ENCODE measurements at places on chromosomes 13 and 19.

DNA sequence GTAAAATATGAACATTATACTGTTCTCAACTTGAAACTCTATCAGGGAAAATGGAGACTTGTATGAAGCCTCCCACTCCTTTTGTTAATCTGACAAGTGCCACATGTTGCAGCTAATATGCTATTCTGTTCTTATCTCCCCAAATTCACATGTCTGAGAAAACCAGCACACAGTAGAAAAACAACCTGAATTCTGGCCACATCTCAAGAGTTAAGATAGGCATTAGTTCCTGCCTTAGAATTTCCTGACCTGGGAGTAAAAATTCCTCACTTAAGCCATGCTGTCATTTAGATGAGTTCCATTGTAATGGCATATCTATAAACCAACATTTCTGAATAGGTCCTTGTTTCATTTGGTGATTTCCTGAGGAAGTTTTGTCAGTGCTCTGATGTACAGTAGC is 1098.5 kb downstream of the EFNB2 start:
- no peaks in the 10 kb centered on the region for H3K36me3 ChIP-seq
- H3K27me3 ChIP-seq, result no peaks in the 10 kb centered on the region
- no peaks in the 10 kb centered on the region for H3K4me1 ChIP-seq
- H3K27ac ChIP-seq, result no peak overlapping the region
- peak; percentile 77 for DNase-seq
- H3K4me3 ChIP-seq, result no peak overlapping the region

DNA sequence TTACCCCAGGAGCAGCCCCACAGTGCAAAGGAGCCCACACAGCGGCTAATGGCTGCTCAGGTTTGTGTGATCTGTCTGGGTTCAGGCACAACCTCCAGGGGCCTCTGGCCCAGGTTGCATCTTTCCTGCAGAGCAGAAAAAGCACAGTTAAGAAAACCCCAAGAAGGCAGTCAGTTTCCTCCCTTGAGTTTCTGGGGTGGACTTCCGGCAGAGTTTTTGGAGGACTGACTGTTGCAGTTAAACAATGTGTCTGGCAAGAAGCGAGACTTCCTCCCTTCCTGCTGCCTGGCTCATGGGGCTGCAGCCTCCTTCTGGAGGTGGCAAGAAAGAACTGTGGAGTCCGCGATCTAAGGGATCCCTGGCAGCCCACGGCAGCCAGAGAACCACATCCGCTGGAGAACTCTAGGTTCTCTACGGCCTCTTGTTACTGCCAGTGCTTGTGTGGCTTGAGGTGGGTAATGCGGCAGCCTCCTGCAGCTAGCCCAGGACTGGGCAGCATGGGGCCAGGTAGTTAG is 114.4 kb downstream of the ZDHHC20 start:
- no peaks in the 10 kb centered on the region for H3K27me3 ChIP-seq
- H3K4me1 ChIP-seq, result no peaks in the 10 kb centered on the region
- DNase-seq, result no peak
- no peak overlapping the region for H3K4me3 ChIP-seq
- H3K36me3 ChIP-seq, result no peaks in the 10 kb centered on the region
- no peak overlapping the region for H3K27ac ChIP-seq

DNA sequence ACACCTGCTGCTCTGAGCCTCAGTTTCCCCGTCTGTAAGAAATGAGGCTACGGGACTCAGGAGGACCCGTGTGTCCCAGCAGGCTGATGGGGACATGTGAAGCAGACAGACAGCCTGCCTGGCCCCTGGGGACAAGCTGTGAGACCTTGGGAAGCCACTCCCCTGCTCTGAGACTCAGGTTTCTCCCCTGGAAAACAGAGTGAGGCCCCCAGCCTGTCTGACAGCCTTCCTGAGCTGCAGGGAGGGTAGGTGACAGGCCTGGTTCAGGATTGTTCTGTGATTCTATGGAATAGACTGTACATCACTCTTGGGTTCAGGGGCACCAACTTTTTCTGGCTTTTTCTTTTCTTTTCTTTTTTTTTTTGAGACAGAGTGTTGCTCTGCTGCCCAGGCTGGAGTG is 2.9 kb upstream of the NTF4 start:
- H3K36me3 ChIP-seq, result no peaks in the 10 kb centered on the region
- no peak for DNase-seq
- peaks cover 45% of the 10 kb centered on the region for H3K4me1 ChIP-seq
- no peak overlapping the region for H3K4me3 ChIP-seq
- no peaks in the 10 kb centered on the region for H3K27me3 ChIP-seq

DNA sequence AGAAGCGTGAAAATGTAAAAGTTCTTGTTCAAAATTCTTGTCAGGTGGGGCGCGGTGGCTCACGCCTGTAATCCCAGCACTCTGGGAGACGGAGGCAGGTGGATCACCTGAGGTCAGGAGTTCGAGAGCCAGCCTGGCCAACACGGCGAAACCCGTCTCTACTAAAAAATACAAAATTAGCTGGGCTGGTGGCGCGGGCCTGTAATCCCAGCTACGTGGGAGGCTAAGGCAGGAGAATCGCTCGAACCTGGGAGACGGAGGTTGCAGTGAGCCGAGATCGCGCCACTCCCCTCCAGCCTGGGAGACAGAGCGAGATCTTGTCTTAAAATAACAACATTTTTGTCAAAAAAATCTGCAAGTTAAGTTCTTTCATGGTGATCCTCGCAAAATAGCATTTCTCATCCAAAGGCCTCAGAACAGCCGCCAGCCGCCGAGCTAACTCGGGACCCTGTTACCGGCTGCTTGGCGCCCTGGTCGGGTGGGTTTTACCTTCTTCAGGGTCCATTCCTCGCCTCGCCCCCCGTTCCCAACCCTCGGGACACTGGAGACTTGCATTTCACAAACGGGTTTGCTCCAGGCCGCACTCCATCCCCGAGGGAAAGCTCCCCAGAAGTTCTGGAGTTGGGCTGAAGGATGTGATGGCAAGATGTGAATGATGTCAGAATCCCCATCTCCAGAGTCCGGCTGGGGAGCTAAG is 1.6 kb downstream of the LATS2 start:
- no peaks in the 10 kb centered on the region for H3K27me3 ChIP-seq
- H3K4me3 ChIP-seq, result peak overlapping the region; percentile 91
- peaks cover 3% of the 10 kb centered on the region for H3K36me3 ChIP-seq

DNA sequence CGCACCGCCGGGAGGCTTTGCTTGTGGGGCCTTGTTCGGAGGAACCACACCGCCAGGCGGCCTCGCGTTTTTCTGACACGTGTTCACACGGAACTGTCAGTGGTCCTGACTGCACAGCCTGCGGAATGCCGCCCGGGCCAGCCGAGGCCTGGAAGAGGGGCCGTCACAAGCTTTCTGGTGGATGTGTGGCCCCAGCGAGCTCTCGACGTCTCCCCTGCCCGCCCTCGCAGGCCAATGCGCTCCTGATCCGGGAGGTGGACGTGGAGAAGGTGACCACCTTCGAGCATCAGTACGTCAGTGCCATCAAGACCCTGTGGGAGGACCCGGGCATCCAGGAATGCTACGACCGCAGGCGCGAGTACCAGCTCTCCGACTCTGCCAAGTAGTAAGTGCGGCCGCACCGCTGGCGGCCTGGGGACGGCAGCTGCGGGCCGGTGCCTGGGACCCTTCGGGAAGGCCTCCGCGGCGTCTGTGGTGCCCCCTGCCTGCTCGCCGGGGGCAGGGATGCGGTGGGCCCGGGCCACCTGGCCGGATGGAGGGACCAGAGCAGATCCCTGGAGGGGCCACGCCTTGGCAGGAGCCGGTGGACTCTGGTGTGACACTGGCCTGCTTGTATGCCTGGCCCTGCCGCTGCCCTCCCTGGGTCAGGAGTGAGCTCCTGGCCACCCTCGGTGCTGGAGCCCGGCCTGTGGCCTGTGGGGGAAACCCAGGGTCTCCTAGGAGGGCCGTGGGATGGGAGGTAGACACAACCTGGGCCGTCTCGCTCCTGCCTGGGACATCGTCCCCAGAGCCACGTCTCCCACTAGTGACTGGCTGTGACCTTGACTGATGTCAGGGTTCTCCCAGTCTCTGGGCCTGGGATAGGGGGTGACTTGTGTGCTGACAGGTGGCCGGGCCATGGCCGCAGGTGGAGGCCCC is 19.2 kb downstream of the GNA11 start:
- no peaks in the 10 kb centered on the region for H3K36me3 ChIP-seq
- peak overlapping the region; percentile 54 for H3K27ac ChIP-seq
- no peaks in the 10 kb centered on the region for H3K27me3 ChIP-seq
- no peak for DNase-seq
- no peak overlapping the region for H3K4me3 ChIP-seq
- no peaks in the 10 kb centered on the region for H3K4me1 ChIP-seq

GRCh38 chr19:4019578-4019977 is 12.0 kb downstream of the PIAS4 start:
- H3K4me1 ChIP-seq, result no peaks in the 10 kb centered on the region
- H3K36me3 ChIP-seq, result peaks cover 2% of the 10 kb centered on the region
- no peak overlapping the region for H3K4me3 ChIP-seq
- no peak overlapping the region for H3K27ac ChIP-seq

GRCh38 chr19:3034656-3035541 is 5.8 kb upstream of the TLE2 start:
- H3K4me1 ChIP-seq, result peaks cover 15% of the 10 kb centered on the region
- DNase-seq, result peak; percentile 76
- H3K36me3 ChIP-seq, result no peaks in the 10 kb centered on the region
- H3K27ac ChIP-seq, result peak overlapping the region; percentile 27
- H3K4me3 ChIP-seq, result peak overlapping the region; percentile 25

DNA sequence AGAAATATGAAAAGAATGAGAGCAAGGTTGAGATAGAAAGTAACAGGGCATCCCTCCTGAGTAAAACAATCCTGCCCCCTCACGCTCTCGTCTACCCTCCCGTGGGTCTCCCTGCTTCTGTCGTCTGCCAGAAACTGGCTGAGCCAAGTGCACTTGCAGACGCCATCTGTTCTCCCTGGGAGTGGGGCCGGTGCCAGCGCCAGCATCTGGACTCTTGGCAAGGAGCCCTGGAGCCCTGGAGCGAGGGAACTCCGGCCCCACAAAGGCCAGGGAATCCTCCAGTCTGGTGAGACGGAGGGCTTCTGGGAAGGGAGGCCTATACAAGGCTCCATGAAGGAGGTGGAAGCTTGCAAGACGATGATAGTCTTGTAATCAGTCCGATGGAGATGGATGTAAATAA is 2.3 kb upstream of the TMEM91 start:
- H3K4me3 ChIP-seq, result no peak overlapping the region
- H3K27ac ChIP-seq, result no peak overlapping the region
- no peaks in the 10 kb centered on the region for H3K27me3 ChIP-seq
- H3K36me3 ChIP-seq, result no peaks in the 10 kb centered on the region
- no peak for DNase-seq

DNA sequence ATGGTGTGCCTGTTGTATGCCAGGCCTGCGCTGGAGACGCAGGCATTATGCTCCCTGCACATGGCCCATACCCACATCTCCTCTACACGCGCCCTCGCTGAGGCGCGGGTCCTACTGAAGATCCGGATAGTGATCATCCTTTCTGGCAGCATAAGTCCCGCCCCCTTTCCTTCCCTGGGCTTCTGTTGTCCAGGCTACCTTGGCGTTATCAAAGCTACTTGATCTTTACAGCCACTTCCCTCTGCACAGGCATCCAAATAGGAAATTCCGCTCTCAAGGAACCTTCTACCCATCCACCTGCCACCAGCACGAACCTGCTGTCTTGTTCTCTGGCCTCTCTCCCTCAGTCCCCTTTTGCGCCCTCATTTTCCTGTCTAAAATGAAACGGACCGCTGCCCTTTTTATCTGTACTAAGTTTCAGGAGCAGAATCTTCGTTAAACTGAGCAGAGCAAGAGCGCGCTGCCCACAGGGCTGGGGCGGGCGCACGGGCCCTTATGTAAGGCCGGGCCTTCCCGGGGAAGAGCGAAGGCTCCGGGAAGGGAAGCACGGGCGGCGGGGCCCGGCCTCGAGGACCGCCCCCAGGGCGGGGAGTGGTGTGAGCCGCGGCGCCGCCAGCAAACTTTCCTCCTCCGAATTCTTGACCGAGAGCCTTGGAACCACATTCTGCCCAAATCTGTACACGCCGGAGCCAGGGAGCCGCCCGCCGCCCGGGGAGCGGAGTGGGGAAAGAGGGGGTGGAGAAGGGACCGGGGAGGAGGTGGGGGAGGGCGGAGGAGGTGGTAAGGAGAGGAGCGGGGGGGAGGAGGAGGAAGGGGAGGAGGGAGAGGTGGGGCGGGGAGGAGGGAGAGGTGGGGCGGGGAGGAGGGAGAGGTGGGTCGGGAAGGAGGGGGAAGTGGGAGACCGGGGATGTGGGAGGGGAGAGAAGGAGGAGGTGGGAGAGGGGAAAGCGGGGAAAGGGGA is 920 bp upstream of the UBE2L5 start:
- DNase-seq, result peak; percentile 95
- H3K4me1 ChIP-seq, result peaks cover 8% of the 10 kb centered on the region
- H3K36me3 ChIP-seq, result no peaks in the 10 kb centered on the region
- peak overlapping the region; percentile 71 for H3K27ac ChIP-seq

GRCh38 chr13:96958286-96958891 is 35.9 kb downstream of the OXGR1 start:
- DNase-seq, result peak; percentile 46
- H3K36me3 ChIP-seq, result no peaks in the 10 kb centered on the region
- H3K4me3 ChIP-seq, result no peak overlapping the region
- no peak overlapping the region for H3K27ac ChIP-seq

GRCh38 chr19:1163283-1163933 is 10.7 kb downstream of the SBNO2 start:
- no peak overlapping the region for H3K4me3 ChIP-seq
- H3K27ac ChIP-seq, result no peak overlapping the region
- no peak for DNase-seq
- H3K36me3 ChIP-seq, result no peaks in the 10 kb centered on the region
- H3K27me3 ChIP-seq, result no peaks in the 10 kb centered on the region

DNA sequence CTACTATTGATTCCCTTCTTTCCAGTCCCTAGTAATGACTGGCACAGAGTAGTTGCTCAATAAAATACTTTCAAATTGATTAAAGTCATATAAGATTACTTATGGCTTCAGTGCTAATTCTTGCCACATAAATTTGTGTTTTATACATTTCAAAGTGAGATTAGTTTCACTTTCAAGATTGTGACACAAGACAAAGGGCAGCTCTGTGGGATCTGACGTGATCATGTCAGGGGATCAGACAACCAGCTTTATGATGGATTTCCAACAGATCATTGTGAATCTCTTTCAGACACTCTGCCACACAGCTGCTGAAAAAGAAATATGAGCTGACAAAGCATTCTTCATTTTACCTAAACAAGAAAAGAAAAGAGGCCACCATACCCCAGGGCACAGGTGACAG is 73.4 kb upstream of the POMP start:
- no peak overlapping the region for H3K4me3 ChIP-seq
- no peak overlapping the region for H3K27ac ChIP-seq
- H3K4me1 ChIP-seq, result no peaks in the 10 kb centered on the region
- H3K27me3 ChIP-seq, result no peaks in the 10 kb centered on the region

DNA sequence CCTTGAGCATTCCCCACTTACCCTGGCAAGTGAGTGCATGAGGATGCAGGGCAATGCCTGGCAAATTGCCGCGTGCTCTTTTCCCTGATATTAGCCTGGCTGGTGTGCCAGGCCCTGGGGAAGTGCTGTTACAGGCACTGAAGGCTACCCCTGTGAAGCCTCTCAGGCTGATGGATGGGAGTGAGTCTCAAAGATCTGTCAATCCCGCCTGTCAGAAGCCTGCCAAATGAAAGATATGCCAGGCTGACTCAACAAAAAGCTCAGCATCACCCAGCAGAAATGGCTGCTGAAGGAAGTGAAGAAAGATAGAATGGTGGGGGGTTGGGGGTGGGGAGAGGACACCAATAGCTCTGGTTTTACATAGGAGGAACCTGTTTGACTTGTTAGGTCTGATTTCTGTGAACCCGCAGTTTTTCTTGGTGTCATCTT is 112.1 kb downstream of the LACC1 start:
- no peaks in the 10 kb centered on the region for H3K36me3 ChIP-seq
- DNase-seq, result no peak
- H3K4me1 ChIP-seq, result peaks cover 29% of the 10 kb centered on the region

All from cardiac muscle cell (in vitro differentiated cells and primary cell).